RPMI8226 (cell line): ENCODE measurements at places on chromosomes 2 and 18.

GRCh38 chr18:36328916-36329315 is 31.4 kb downstream of the FHOD3 start:
- no peak for DNase-seq

DNA sequence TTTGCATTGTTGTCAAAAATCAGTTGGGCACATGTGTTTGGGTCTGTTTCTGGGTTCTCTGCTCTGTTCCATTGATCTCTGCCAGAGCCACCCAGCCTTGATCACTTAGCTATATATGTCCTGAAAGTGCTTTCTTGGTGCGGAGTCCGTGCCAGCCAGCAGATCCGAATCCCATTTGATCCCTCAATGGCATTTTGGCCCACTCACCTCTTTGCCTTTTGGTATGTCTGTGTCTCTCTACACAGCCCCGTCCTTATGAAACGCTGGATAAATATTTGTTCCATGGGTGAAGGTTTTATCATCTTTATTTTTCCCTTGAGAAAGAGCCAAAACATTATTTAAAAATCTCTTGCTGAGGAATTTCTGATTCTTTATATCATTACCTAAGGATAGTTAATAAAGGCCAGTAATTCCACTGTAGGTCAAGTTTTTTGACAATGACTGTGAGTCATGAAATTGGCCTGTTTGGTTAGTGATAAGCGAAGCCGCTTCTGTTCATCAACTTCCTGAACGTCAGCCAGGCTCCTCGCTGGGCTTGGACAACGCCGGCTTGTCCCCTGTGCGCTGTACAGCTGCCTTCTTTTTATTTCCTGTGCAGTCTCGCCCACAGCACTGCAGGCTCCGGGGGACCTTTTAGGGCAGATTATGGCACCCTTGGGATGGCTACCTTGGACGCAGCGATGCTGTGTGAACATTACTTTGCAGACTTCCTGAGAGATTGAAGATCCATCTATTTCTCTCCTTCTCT is 24.9 kb downstream of the MTCL1 start:
- no peak for DNase-seq

GRCh38 chr18:3233433-3234168 is 13.8 kb upstream of the MYOM1 start:
- DNase-seq, result no peak

GRCh38 chr2:194725169-194725568 is 931.9 kb upstream of the SLC39A10 start:
- DNase-seq, result no peak

- DNase-seq, result peak; percentile 12
Measured at GRCh38 chr18:58222432-58223125, 178.6 kb downstream of the NEDD4L start.

GRCh38 chr18:361100-361732 is 93.4 kb upstream of the THOC1 start:
- DNase-seq, result no peak

GRCh38 chr2:5983511-5984272 is 291.5 kb downstream of the SOX11 start:
- no peak for DNase-seq
